ENCODE measurements at places on chromosomes 3 and 15.

DNA sequence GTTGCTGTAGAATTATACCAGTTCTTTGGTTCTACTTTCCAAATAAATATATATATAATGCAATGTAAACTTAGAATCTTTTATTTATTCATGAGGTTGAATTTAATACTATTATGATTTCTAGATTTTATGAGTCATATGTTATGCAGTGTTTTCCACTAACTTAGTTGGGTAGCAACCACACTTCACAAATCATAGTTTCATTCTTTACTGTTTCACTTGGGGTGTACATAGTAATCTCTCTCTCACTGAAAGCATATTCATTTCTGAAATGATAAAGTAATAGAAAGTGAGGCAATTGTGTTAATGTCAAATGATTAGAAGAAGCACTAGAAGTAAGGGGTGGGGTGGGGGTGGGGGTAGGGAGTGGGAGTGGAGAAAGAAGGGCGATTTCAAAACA lies 52.6 kb downstream of the IQCH start:
- no peak for DNase-seq

- no peak for DNase-seq
These were observed 5.9 kb upstream of the ABHD10 start for GRCh38 chr3:111972891-111973290.

DNA sequence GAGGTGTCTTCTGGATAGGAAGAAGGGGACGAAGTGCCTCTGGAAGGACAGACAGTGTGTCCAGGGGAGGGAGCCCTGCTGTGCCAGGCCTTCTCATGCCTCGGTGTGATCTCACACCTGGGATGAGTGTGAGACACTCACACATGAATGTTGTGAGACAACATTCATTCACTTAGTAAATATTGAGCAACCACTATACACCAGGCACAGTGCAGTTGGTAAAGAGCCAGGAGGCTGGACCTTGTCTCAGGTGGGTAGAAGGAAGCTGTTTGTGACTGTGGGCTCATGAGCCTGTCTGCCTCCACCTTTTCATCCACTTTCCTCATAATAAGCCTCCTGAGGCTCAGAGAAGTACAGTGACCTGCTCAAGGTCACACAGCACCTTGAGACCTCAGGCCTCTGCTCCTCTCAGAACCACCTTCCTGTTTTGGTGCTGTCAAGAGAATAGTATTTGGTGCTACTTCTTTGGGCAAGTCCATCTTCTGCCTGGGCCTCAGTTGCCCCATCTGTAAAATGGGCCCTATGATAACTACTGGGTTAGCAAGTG lies 20.9 kb downstream of the SLC6A6 start:
- DNase-seq, result no peak

DNA sequence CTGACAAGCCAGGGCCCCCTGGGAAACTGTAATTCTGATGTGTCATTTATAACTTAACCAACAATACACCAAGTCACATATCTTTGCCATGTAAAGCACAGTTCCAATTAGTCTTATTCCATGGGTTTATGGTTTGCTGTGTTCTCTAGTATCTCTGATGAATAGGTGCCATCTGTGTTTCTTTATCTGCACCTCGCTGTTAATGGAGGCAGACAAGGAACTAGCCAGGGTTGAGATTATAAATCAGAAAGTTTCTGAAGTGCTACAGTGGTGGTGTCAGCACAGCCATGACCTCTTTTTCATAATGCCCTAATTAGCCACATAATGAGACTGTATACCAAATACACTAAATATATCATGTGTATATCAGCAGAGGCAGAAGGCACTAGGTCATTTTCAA lies 866.4 kb downstream of the PLOD2 start:
- DNase-seq, result no peak

- DNase-seq, result no peak
These were observed 70.0 kb downstream of the EXOG start for GRCh38 chr3:38566215-38566528.

- DNase-seq, result no peak
These were observed 67.4 kb upstream of the TLE3 start for GRCh38 chr15:70164910-70165715.

GRCh38 chr3:27141668-27142067 lies 227.5 kb downstream of the NEK10 start:
- no peak for DNase-seq

Measured in kidney (tissue), 22 donors.